ENCODE measurements at places on chromosomes 16 and 17.

DNA sequence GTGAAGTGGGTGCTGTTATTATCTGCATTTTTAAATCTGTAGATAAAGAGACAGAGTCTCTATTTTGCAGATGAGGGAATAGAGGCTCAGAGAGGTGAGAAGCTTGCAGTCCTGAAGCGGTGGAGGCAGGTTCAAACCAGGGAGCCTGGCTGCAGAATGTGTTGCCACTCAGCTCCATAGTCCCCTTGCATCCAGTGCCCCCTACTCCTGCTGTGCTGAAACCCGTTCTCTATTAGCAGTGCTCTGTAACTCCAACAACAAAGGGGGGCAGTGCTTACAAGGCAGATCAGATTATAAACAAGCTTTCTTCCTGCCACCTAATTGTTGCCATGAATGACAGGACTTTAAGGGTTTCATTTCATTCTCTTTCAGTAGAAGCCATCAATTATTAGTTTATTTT lies 118.1 kb upstream of the CACNG3 start:
- no peak for DNase-seq

GRCh38 chr16:74623214-74623838 lies 16.4 kb upstream of the GLG1 start:
- peak; percentile 23 for DNase-seq

DNA sequence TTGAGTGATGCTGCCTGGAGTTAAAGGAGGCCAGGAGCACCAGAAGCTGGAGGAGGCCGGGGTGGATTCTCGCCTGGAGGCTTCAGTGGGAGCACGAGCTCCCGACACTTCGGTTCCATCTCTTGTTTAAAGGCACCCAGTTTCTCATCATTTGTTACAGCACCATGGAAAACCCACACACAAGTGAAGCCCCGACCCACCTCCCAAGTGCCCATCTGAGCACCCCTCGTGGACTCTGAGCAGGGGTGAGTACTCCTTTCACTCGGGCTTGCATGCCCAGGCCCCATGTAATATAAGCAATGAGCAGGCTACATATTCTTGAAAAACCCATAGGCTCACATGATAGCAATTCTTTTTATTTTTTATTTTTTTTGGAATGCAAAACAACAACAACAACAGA lies 196.9 kb upstream of the MAF start:
- no peak for DNase-seq

- peak; percentile 100 for DNase-seq
Measured at GRCh38 chr17:44006598-44007345, 2.4 kb downstream of the NAGS start.

GRCh38 chr16:1193143-1193824 lies 31.8 kb downstream of the TPSG1 start:
- DNase-seq = no peak

- no peak for DNase-seq
Measured at GRCh38 chr16:66728117-66728787, 23.2 kb downstream of the DYNC1LI2 start.

DNA sequence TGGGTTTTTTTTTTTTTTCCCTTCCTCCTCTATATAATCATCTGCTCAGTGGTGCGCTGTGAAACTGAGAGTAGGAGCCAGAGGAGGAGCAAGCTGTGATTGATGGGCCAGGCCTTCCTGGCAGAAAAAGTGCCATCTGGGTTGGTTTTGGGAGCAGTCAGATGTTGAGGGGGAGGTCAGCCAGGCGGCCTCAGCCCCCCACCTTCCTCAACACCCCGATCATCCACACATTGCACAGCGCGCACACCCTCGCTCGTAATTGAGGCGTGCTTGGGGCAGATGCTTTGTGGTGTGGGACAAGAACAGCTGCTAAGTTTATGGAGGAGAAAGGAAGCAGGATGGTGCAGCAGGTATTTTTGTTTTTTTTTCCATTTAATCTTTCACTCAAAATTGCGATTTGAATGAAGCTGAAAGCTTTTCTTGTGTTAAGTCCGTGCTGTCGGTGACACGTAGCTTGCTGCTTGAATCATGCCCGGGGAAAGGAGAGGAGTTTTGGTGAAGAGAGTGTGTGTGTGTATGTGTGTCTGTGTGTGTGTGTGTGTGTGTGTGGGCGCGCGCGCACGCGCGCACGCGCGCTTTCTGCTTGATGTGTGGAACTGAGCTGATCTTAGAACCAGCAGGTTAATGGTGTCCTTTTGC lies 177.4 kb downstream of the RBFOX1 start:
- no peak for DNase-seq

DNA sequence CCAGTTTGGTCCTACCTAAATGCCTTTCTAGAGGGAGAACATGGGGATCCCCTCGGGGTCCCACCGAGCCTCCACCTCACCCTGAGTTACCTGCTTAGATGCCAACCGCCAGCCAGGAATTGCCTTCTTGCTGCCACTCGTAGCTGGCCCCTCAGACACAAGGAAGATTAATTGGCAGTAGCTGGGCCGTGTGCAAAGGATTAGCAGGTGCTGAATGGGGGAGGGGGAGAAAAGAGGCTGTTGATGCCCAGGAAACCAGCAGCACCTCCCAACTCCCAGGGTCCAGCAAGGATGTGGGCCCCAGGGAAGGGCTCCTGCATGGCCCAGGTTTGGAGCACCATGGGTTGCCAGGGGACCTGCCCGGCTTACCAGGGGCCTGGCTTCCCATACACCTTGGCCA lies at the start of gene CNGB1:
TSS of gene CNGB1 (minus strand) at position 159 of the 400 bp plus-strand sequence. CDS start 3,842 bp downstream, outside the sequence.
- no peak for DNase-seq

GRCh38 chr16:49439676-49440075 lies 66.1 kb downstream of the C16orf78 start:
- DNase-seq = peak; percentile 8
